Dermis lymphatic vessel endothelial cell (primary cell): ENCODE measurements at places on chromosomes 2 and 18. TPM values are rescaled to one million over a fixed set of nuclear protein-coding genes. Genes with fewer than 3 reads are reported as not detected.

PROM2 gene
- 0.09 and 0.22 TPM in 2 replicates for total RNA-seq

DSG4 gene
- total RNA-seq = not detected in 2 replicates

SGO2 gene
- 1.6 and 2.3 TPM in 2 replicates for total RNA-seq

FBXO36 gene
- 1.6 and 1.8 TPM in 2 replicates for total RNA-seq

RNF125 gene
- total RNA-seq = 3.9 and 7.3 TPM in 2 replicates

GCG gene
- total RNA-seq = not detected in 2 replicates

C1QL2 gene
- total RNA-seq = not detected in 2 replicates

NCL gene
- 131 and 231 TPM in 2 replicates for total RNA-seq

NGEF gene
- under 0.01 and 0.22 TPM in 2 replicates for total RNA-seq

NEU4 gene
- under 0.01 TPM in 1 of 2 replicates, not detected in the other for total RNA-seq

ADGRF3 gene
- under 0.01 and 0.09 TPM in 2 replicates for total RNA-seq

NPHP1 gene
- total RNA-seq = 1.4 and 2.8 TPM in 2 replicates

ANKRD30B gene
- total RNA-seq = under 0.01 TPM in 1 of 2 replicates, not detected in the other

KLHL29 gene
- total RNA-seq = 2.5 and 2.8 TPM in 2 replicates

MLPH gene
- 0.52 and 3.3 TPM in 2 replicates for total RNA-seq

TTN gene
- total RNA-seq = 2.0 and 3.4 TPM in 2 replicates

CELF4 gene
- total RNA-seq = 0.43 TPM in 1 of 2 replicates, not detected in the other

ECEL1 gene
- not detected in 2 replicates for total RNA-seq

STPG4 gene
- 0.11 and 0.17 TPM in 2 replicates for total RNA-seq

MTLN gene
- 33.7 and 37.1 TPM in 2 replicates for total RNA-seq

RMND5A gene
- 102 and 113 TPM in 2 replicates for total RNA-seq

LIMS3 gene
- 17.3 and 31.3 TPM in 2 replicates for total RNA-seq

CFAP221 gene
- under 0.01 TPM in 1 of 2 replicates, not detected in the other for total RNA-seq

IL37 gene
- not detected in 2 replicates for total RNA-seq

WIPF1 gene
- 11.2 and 16.2 TPM in 2 replicates for total RNA-seq

SRD5A2 gene
- total RNA-seq = not detected in 2 replicates

FAM237A gene
- total RNA-seq = not detected in 2 replicates

SIX3 gene
- total RNA-seq = not detected in 2 replicates

DNAJC5G gene
- total RNA-seq = 0.60 and 2.4 TPM in 2 replicates

DNAH7 gene
- total RNA-seq = under 0.01 TPM in 2 replicates

HOXD10 gene
- 8.2 and 32.9 TPM in 2 replicates for total RNA-seq

FBLN7 gene
- 0.87 and 2.7 TPM in 2 replicates for total RNA-seq

AQP12B gene
- total RNA-seq = not detected in 2 replicates

AGXT gene
- not detected in 2 replicates for total RNA-seq

TYMS gene
- 6.6 and 10.3 TPM in 2 replicates for total RNA-seq

SESTD1 gene
- total RNA-seq = 47.9 and 62.6 TPM in 2 replicates

MOCOS gene
- total RNA-seq = 0.17 and 0.54 TPM in 2 replicates

TLK1 gene
- 16.9 and 17.1 TPM in 2 replicates for total RNA-seq

CPO gene
- not detected in 2 replicates for total RNA-seq

ATOH8 gene
- 16.5 and 36.4 TPM in 2 replicates for total RNA-seq

GRB14 gene
- 0.33 and 0.34 TPM in 2 replicates for total RNA-seq

TEKT4 gene
- total RNA-seq = not detected in 2 replicates

GLI2 gene
- total RNA-seq = 0.09 and 0.76 TPM in 2 replicates

EVA1A gene
- 17.0 and 25.4 TPM in 2 replicates for total RNA-seq

CGREF1 gene
- total RNA-seq = 1.7 and 2.3 TPM in 2 replicates

MC5R gene
- total RNA-seq = not detected in 2 replicates

SERPINB13 gene
- not detected in 2 replicates for total RNA-seq
